ENCODE measurements at places on chromosomes 3 and 15.

DNA sequence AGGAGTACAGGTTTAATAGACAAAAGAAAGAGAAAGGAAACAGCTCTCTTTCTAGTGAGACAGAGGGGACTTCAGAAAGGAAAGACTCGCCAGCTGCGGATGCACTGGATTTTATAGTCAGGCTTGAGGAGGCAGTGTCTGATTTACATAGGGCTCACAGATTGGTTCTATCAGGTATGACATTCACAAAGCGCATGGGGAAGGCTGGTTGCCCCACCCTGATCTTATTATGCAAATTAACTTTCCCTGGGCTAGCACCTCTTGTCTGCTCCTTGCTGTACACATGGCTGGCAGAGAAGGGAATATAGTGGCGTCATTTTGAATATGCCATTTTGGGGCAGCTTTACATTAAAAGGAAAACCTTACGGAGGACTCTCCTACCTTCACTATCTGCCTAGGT, 938.4 kb upstream of the SEMA6D start:
- DNase-seq: no peak

- DNase-seq: no peak
These were observed 1.9 kb upstream of the ICE2 start for GRCh38 chr15:60480888-60481287.

DNA sequence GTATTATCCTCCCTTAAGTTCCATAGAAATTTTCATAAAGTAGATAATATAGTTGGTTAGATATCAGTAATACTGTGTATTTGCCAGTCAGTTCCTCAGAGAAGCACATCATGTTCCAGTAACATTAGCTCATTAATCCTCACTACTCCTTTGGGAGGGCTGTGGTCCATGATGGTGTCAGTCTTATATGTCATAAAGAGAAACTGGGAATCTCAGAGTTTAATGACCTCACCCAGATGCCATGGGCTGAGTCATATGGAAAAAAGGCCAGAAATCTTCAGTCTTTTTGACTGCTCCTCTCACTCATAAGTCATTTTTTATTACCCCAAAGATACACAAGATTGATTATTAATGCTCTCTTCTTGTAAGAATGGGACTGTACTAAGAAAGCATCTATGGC, 188.6 kb downstream of the CHL1 start:
- no peak for DNase-seq

- DNase-seq: no peak
These were observed 96.0 kb downstream of the IQSEC1 start for GRCh38 chr3:12977117-12977808.
